ENCODE measurements at places on chromosomes 3 and 15.

GRCh38 chr3:37912052-37912733 is 50.5 kb downstream of the CTDSPL start:
- DNase-seq: no peak

DNA sequence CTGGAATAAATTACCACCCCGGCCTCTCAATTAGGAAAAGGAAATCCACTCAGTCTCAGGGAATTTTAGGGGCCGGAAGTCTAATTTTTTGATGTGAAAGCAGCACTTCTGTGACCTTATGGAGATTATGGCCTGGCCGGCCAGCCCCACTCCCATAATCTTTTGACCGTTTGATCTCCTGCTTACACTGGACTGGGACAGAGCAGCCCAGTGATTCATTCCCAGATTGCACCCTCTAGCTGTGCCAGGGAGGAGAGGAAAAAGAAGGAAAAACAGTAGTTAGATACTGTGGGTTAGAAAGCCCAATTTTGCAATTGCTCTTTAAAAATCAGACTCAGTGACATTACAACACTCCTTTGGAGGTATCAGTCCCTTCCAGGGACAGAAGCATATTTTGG is 32.4 kb downstream of the GJD2 start:
- DNase-seq: no peak

DNA sequence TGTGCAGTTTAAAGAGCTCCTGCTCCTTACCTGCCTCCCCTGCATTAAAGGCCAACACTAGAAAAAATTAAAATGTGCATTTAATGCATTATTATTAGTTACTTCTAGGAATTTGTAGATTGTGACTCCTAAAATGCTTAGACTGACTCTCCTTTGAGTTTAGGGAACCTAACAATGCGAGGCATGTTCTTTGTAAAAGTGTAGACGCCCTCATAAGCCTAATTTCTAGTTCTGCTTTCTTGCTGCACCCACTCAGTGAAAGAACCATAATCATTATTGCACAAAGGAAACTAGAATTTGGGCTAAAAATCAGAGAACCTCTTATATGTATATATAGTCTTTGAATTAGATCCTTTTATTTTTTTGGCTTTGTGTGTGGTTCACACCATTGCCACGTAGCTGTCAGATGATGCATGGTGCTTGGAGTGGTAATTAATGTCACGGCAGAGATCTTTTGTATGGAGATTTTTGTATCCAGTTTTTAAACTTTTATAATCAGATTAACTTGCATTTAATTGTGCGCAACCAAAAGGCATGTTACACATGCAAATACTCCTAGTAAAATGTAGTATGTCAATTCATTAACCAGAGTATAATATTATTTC is 710 bp downstream of the ABHD10 start:
- no peak for DNase-seq

DNA sequence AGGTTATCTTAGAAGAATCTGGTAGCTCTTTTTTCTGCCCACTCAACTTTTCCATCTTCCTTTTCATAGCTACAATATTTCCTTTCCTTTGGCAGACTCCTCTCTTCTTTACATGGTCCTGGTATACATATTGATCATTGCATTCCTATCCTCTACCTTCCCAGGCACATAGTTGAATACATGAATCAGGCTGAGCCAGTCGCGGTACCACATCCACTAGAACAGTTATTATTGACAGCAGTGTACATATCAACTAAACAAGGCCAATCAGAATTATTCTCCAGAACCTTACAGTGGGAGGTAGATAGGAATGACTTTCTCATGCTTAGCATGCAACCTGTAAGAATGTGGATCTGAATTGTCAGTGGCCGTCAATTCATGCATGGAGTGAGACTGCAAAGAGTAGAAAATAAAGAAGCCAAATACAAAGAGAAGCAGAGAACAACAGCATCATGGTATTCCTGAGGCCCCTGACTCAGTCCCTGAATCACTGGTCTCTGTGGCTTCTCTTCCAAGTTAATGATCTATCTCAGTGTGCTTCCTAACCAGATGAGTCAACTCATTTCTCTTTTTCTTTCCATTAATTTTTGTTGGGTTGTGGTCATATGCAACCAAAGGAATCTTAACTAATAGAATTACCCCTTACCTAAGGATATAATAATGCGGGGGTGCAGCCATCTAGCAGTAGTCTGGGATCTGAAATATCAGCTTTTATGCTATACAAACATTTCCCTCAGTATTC is 60.9 kb upstream of the DCBLD2 start:
- DNase-seq: no peak

DNA sequence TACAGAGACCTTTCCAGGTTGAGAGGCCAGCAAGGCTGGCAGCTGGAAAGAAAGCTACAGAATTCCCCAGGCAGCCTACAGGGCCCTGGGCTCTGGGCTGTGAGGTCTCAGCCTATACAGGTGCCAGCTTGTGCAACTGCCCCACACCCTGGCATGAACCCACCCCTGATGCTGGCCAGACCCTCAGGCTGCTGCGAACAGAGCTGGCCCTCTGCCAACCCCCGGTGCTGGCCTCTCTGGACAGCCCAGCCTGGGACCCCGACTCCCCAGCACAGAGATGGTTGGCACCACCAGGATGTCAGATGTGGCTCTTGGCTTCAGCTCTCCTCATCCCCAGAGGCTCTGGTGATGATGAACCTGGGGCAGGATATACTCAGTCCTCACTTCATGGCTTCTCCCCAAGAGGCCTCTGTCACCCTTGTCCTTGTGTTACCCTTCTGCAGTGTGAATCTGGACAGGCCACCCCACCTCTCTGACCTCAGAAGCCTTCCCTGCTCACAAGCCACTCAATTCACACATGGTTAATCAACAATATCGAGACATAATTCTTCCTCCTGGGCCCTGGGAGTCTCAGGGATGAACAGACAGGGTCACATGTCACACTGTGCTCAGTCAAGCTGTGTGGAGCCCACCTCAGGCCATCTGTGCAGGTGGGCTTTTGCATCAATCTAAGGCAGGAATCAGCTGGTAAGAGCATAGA is 11.0 kb upstream of the BFSP2 start:
- DNase-seq: no peak

- DNase-seq: no peak
Observed at GRCh38 chr15:60001610-60002527, 2.2 kb upstream of the FOXB1 start.

DNA sequence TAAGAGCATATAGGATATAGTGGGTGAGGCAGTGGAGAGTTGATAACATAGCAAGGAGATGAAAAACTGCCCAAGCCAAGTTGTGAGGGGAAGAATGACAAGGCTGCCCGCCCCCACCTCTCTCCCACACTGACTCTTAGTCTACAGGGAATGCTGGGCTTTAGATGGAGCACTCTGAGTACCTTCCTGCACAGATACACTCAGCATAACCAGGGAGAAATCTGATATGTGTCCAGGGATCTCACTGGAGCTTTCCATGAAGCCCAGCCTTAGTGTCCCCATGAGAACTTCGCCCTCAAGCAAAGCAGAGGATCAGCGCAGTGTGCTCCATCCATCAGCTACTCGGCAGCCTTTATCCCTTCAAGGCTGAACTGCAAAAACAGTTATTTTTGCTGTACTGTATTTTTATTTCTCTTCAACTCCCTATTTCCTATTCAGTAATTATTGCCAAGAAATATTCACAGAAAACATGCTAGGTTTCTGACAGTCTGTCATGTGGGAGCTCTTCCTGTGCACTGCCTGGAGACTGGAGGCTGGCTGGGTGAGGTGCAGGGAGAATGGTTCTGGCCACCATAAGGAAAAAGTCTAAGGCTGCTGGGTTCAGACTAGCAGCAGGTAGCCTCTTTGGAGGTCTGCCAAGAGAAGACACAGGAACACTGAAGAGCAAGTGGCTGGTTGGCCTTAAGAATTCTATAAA is 475.2 kb upstream of the PPP2R3A start:
- no peak for DNase-seq

- DNase-seq: no peak
Observed at GRCh38 chr15:61175024-61175423, 54.1 kb downstream of the RORA start.

DNA sequence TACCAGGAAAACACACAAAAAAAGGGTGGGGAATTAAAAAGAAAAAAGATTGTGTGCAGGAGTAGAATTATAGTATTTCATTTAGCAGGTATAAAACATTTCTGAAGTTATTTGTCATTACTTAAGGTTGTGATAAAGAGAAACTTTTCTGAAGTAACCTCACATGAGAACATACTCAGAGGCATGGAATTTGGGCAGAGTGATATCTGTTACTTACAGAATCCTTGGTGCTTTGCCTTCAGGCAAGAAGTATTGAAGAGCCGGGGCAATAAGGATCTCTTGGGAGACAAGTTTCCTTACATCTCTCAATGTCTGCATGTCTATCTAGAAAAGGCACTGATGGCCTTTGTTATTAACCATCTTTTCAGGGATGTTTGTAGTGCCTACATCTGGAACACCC is 179.7 kb upstream of the ROBO1 start:
- DNase-seq: no peak

- DNase-seq: no peak
Observed at GRCh38 chr3:19487386-19487785, 339.1 kb downstream of the KCNH8 start.

DNA sequence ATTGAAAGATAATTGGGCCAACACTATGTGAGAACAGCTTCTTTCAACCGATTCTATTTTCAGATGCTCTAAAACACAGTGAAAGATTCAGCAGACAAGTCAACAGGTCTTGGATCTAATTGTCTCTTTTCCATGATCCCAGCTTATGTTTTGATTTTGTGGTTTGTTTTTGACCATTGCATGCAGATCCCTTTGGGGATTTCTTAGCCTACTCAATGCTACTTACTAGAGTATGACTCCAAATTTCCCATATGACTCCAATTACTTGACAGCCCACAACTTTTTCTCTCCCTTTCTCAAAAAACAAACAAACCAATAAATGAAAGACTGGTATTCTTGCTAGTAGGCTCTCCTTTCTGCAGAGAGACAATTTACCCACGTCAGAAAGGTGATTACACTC is 67.1 kb downstream of the KCNH8 start:
- DNase-seq: no peak

- no peak for DNase-seq
Observed at GRCh38 chr3:156605686-156606605, 51.0 kb upstream of the SSR3 start.

GRCh38 chr3:135383301-135383700 is 582.2 kb upstream of the PPP2R3A start:
- DNase-seq: no peak

- DNase-seq: no peak
Observed at GRCh38 chr3:39981547-39982184, 172.3 kb downstream of the MYRIP start.

DNA sequence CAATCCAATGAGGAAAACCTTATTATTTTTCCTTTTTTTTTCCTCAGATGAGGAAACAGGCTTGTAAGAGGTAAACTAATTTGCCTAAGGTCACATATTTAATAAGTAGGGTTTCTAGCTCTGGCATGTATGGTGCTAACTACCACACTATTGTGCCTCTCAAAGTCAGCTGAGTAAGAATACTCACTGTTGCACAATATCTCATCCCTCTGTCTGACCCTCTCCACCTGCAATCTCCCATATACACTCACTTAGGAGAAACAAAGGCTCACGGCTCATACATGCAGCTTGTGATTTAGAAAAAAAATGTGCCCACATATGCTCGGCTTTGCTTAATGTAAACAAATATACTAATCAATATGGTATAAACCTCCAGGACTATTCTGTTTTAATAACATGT is 10.4 kb upstream of the ARIH1 start:
- DNase-seq: no peak

- no peak for DNase-seq
Observed at GRCh38 chr3:37935290-37935668, 55.3 kb upstream of the VILL start.

DNA sequence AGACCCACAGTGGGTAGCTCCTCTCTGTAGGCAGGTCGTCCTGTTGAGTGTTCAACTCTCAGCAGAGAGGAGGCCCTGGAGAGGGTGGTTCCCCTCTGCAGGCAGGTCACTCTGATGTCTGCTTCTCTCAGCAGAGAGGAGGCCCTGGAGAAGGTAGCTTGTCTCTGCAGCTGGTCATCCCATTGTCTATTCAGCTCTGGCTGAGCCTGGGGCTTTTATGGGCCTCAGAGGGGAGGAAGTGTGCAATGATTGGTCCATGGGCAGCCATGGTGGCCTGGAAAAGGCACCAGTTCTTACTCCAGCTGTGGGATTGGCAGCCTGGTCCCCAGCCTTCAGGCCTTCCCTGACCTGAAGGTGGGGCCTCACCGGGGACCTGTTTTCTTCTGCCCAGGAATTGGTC is 52.9 kb downstream of the PPCDC start:
- DNase-seq: no peak

DNA sequence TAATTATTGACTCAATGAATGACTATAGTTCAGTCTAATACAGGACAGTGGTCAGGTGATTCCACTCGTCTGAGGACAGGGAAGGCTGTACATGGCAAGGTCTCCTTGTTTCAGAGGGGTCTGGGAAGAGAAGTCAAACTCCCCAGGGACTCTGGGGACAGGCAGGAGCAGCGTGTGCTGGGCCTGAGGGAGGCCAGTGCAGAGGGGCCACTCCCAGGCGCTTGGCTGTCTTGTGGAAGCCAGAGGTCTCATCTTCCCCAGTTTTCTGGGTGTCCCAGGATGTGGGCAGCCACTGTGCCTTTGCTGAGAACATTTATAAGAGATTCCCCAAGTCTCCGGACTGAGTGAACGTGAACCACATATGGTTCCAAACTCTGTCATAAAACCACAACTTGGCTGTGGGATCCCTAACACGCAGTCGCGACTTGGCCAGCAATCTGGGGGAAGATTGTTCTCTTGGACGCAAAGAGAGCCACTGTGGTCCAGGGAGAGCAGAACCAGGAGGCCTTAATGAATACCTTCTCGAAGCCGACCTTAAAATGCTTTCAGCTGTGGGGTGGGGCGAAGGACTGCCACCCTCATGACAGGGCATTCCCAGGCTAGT is 30.4 kb downstream of the BHLHE40 start:
- DNase-seq: no peak

DNA sequence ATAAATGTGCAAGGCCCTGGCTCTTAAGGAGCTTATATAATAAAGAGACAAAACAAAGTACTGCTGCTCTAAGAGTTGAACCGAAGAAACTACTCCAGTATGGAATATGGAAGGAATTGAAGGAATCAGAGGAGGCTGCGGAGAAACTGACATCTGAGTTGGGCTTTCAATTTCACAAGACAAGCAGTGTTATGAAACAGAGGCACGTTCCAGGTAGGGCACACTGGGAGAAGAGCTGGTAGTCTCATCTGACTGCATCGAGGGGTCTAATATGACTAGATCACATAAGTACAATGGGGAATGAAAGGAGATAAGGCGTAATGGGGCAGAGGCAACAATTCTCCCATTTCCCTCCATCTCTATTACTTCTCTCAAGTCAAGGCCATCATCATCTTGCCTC is 68.3 kb upstream of the CDAN1 start:
- no peak for DNase-seq

Measured in NCI-H774 (cell line).